ENCODE measurements at places on chromosomes 6 and 20.

DNA sequence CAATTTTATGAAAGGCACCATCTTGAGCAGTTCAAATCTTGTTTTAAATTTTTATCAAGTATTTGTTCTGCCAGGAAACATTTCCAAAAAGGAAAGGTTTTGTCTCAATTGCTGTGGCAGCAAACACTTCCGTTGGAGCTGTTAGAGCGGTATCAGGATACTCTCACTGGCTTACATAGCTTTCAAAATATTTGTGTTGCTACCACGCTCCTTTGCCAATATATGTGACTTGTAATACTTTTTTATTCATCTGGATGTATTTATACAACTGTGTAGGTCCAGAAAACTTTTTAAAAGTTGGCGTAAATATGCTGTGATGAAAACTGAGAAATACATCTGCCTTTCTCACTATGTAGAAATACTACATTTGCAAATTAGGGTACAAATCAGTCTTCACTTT is 37.8 kb upstream of the NHSL1 start:
- DNase-seq: no peak

DNA sequence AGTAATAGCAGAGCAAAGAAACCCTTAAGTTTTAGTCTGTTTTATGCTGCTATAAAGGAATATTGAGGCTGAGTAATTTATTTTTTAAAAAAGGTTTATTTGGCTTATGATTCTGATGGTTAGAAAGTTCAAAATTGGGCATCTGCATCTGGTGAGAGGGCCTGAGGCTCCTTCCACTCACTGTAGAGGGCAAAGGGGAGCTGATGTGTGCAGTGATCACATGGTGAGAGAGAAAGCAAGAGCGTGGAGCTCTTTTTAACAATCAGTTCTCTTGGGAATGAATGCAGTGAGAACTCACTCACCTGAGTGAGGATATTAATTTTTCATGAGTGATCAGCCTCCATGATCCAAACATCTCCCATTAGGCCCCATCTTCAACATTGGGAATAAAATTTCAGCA is 36.4 kb upstream of the SAMD3 start:
- no peak for DNase-seq

DNA sequence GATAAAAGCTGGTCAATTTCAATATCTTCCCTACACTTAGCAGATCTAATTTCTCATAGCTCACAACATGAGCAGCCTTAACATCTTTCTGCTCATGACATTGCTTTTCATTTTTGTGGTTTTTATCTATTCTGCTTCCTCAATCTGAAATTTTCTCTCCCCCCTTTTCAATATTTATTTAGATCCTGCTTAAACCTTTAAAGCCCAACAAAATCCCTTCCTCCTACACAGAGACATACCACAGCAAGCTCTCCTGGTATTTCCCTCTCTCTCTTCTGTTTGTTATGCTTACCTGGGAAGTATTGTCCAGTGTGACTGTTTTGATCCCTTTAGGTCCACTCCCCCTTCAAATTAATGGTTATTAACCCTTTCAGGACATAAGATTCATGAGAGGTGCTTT is 582.5 kb downstream of the RFPL4B start:
- no peak for DNase-seq

DNA sequence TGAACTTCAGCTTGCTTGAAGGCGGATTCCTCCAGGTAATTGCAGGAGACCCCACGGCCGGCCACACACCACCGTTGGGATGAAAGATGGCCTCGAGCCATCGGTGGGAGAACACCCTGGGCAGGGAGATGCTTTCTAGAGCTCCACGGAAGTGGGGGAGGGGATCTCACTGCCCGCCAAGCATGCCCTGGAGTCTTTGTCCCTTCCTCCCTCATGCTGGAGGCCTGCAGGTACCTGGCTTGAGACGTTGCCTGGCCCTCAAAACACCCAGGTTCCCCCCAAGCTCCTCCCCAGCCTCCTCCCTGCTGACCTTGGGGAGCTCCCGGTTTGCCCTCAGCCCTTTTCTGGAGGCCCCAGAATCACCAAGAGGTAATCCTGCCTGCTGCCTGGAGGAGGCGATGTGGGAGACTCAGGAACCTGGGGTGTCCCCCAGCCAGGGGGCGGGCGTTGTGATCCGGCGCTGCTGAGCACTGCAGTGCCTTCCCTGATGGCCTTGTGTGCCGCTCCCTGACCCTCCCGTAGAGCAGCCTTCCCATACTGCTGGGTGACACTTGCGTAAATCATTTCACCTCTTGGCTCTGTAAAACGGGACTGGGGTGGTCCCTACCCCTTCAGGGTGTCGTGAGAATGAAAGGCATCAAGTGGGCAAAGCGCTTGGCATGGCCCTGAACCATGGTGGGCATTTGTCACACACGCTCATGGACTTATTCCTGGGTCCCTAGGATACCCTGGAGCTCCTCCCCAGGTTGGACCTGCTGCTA is 91.4 kb downstream of the CEBPB start:
- DNase-seq: no peak

- no peak for DNase-seq
Observed at GRCh38 chr6:139542351-139542750, 167.9 kb upstream of the CITED2 start.
